ENCODE measurements at places on chromosomes 5 and 9. TPM values are rescaled to one million over a fixed set of nuclear protein-coding genes. Genes with fewer than 3 reads are reported as not detected.

DNA sequence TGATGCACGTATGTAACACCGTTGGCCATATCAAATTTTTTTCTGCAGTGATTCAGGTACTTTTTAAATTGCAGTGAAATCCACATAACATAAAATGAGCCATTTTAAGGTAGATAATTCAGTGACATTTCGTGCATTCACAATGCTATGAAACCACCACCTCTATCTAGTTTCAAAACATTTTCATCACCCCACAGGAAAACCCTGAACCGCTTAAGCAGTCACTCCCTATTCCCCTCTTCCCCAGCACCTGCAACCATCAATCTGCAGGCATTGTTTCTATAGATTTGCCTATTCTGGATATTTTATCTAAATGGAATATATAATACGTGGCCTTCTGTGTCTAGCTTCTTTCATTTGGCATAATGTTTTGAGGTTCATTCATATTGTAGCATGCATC, 79.2 kb downstream of the BOD1 start:
- no peak overlapping the region for H3K27ac ChIP-seq
- H3K4me1 ChIP-seq = no peaks in the 10 kb centered on the region
- no peak for DNase-seq
- no peak overlapping the region for H3K4me3 ChIP-seq

- H3K27ac ChIP-seq = no peak overlapping the region
- H3K4me1 ChIP-seq = no peaks in the 10 kb centered on the region
- H3K36me3 ChIP-seq = no peaks in the 10 kb centered on the region
- H3K4me3 ChIP-seq = no peak overlapping the region
- DNase-seq = no peak
Measured at GRCh38 chr5:158407824-158408195, 548.9 kb upstream of the CLINT1 start.

GRCh38 chr9:21481470-21482056, 550 bp downstream of the IFNE start:
- no peaks in the 10 kb centered on the region for H3K4me1 ChIP-seq
- no peak overlapping the region for H3K4me3 ChIP-seq
- DNase-seq = no peak
- no peaks in the 10 kb centered on the region for H3K27me3 ChIP-seq
- no peak overlapping the region for H3K27ac ChIP-seq

DNA sequence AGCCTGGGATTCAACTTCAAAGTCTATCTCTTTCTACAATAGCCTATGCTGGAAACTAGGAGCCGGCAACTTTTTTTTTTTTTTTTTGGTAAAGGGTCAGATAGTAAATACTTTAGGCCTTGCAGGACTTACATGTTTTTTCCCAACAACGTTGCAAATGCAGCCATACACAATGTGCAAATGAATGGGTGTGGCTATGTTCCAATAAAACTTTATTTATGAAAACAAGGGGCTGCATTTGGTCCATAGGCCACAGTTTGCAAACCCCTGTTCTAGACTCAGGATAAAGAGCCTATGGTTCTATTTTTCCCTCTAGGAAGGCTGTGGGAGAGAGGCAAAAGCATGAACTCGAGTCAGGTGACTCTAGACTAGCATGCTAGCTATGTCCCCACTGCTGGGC, 189.1 kb downstream of the GABBR2 start:
- H3K4me1 ChIP-seq = no peaks in the 10 kb centered on the region
- no peaks in the 10 kb centered on the region for H3K36me3 ChIP-seq
- no peaks in the 10 kb centered on the region for H3K27me3 ChIP-seq
- no peak overlapping the region for H3K4me3 ChIP-seq

DNA sequence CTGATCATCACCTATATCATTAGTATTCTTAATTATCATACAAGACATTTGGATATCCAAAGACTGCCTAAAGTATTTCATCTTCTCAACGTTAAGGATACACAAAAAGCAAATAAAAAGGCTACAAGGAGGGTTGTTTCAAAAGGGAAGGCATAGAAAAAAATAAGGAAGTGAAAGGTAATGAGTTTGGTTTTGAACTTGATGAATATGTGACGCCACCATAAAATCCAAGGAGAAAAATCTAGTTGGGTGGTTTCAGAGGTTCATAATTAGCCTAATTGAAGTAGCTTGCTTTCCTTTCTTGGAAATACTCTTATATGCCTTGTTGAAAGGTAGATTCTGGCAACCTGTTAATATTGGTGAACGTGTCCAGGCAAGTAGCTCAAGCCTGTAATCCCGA, 96.1 kb upstream of the SGCD start:
- no peaks in the 10 kb centered on the region for H3K4me1 ChIP-seq
- H3K4me3 ChIP-seq = no peak overlapping the region
- H3K27me3 ChIP-seq = no peaks in the 10 kb centered on the region
- DNase-seq = no peak
- no peaks in the 10 kb centered on the region for H3K36me3 ChIP-seq

DNA sequence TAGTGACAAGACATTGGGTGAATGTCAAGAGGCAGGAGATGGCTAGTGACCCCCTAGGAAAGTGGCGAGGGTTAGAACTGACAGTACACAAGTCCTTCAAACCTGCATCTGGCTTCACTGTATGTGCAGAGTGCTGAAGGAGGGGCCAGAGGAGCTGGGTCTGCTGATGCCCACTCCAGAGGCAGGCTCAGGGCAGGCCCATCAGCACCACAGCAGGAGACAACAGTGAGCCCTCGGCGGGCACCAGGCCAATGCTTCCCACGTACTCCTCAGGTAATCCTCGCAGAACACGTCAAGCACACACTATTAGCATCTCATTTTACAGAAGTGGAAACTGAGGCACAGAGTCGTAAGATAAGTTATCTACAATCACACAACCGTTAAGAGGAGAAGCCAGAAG, 76.1 kb upstream of the SH3PXD2B start:
- no peaks in the 10 kb centered on the region for H3K4me1 ChIP-seq
- H3K27ac ChIP-seq = no peak overlapping the region

GRCh38 chr9:110738982-110739381, 70.4 kb downstream of the MUSK start:
- DNase-seq = no peak
- H3K27ac ChIP-seq = no peak overlapping the region
- no peak overlapping the region for H3K4me3 ChIP-seq
- no peaks in the 10 kb centered on the region for H3K4me1 ChIP-seq
- H3K27me3 ChIP-seq = no peaks in the 10 kb centered on the region

Gene CCL27
- total RNA-seq = not detected

Gene NUTM2F
- total RNA-seq = not detected

Gene FTMT
- total RNA-seq = not detected

Measured in uterus (tissue), 4 donors.